ENCODE measurements at places on chromosomes 1 and 21.

DNA sequence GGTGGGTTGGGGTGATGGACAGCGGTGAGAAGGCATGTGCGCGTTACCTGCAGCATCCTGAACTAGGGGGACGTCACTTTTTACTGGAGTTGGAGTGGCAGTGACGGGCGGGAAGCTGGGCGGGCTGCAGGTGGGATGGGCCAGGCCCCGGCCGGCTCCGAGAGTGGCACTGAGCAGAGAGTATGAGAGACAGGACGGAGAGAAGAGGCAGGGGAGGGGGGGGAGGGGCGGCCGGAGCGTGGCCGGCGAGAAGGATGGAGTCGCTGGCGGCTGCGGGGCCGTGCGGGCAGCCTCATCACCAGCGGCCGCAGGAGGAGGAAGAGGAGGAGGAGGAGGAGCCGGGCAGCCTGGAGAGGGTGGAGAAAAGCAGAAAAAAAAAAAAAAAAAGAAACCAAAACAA is 154.5 kb downstream of the CASZ1 start:
- no peak for DNase-seq

GRCh38 chr1:172277275-172277674 is 143.2 kb upstream of the C1orf105 start:
- DNase-seq, result no peak

DNA sequence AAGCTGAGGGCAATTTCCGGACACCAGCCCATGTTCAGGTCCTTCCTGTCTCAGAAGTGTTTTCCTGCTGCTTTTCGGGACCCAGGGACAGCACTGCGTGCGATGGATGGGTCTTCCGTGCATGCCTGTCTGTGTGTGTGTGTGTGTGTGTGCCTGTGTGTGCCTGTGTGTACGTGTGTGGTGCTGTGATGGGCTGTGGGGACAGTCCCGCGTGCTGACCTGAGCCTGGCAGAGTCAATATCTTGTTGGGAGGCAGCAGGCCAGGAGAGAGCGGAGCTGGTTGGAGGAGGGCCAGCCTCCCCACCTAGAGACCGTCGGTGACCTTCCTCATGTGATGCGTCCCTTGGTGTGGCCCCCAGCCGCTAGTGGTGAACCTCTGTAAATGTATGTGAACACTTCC is 13.7 kb downstream of the SKI start:
- DNase-seq, result no peak

GRCh38 chr1:85485516-85485915 is 20.6 kb upstream of the DDAH1 start:
- no peak for DNase-seq

GRCh38 chr21:46172863-46173528 is 11.3 kb downstream of the SPATC1L start:
- DNase-seq, result no peak

GRCh38 chr1:157519451-157519850 is 32.9 kb downstream of the FCRL5 start:
- DNase-seq, result no peak

DNA sequence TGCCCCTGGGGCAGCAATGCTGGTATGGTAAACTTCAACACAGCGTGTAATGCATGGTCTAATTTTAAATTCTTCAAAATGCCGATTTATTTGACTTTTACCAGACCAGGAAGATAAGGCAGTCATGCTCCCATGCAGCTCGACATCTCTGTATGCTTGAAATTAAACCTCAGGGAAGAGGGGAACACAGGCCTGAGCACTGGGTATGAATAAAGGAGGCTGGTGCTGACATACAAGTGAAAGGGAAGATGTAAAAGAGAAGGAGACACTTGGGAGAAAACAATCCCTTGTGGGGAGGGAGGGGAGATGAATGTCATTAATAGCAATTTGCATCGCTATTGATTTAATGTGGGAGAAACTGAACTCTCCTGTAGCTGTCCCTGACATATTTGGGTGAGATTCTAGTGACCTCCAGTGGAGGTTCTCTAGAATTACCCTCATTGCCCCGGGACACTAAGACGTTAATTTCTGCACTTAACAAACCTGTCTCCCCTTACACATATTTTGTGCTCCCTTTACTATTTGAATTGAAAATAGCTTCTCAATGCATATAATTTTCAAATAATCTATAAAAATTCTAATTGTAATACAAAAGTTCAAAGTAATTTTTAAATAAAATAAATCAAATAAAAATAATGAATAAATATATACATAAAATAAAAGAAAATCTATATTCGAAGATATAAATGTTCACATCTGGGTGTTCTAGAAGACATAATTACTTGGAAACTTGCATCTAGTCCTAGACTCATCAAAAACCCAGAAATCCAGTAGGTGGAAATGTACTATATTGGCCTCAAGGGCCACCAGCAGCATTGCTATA is 283.1 kb downstream of the LMX1A start:
- DNase-seq, result peak; percentile 28

DNA sequence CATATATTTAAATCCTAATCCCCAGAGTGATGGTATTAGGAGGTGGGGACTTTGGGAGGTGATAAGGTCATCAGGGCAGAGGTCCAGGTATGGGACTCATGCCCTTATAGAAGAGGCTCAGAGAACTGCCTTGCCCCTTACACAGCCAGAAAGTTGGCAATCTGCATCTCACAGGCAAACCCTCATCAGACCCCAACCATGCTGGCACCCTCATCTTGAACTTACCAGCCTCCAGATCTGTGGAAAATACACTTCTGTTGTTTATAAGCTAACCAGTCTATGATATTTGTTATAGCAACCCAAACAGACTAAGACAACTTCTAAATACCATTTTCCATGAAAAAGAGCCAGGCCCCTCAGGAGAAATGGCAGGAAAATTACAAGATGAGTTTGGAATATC is 69.3 kb upstream of the PRDX6 start:
- no peak for DNase-seq

DNA sequence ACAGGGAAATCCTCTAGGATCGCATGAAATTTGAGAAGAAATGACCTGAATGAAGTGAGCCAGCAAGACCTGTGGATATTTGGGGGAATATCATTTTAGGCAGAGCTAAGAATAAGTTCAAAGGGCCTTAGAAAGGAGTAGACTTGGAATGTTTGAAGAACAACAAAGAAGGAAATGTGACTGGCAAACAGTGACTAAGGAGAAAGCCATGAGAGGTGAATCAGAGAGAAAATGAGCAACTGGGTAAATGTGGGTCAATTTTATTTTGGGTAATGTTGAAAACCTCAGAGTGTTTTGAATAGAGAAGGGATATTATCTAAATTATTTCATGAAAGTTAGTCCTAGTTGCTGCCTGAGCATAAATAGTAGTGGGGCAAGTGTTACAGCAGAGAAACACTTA is 672.8 kb downstream of the LMO4 start:
- no peak for DNase-seq

DNA sequence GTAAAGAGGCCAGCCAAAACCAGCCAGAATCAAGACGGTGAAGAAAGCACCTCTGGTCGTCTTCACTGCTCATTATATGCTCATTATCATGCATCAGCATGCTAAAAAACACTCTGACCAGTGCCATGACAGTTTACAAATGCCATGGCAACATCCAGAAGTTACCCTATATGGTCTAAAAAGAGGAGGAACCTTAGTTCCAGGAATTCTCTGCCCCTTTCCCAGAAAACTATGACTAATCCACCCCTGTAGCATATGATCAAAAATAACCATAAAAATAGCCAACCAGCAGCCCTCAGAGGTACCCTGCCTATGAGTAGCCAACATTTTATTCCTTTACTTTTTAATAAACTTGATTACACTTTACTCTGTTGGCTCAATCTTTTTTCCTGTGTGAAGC is 34.2 kb upstream of the PBX1 start:
- no peak for DNase-seq

GRCh38 chr1:49333906-49334305 is 557.2 kb upstream of the BEND5 start:
- no peak for DNase-seq

DNA sequence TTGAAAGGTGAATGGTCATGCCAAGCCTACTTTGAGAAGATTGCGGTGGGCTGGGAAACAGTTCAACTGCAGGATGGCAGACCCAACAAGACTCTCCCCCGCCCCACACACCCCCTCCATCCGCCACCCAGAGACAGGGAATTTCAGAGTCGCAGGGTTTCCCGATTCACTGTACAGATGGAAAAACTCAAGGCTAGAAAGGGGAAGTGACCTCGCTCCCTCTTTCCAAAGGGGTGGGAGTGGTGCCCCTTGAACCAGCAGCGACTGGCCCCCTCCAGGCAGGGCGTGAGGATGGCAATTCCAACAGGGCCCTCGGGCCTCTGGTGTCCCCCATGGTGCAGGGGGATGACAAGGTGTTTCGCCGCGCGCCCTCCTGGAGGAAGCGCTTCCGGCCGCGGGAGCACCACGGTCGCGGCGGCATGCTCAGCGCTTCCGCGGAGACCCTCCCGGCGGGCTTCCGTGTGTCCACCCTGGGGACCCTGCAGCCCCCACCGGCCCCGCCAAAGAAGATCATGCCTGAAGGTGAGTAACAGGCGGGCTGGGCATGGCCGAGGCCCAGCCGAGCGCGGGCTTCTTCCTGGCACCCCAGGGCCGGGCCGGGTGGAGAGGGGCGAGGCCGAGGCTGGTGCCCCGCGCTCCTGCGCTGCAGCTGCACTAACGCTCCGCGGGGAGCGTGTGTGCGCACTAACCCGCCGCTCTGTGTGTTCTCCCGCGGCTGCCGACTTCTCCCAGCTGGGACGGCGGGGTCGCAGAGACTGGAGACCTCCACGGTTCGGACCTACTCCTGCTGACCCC is 10.4 kb downstream of the MYOG start:
- DNase-seq, result no peak

DNA sequence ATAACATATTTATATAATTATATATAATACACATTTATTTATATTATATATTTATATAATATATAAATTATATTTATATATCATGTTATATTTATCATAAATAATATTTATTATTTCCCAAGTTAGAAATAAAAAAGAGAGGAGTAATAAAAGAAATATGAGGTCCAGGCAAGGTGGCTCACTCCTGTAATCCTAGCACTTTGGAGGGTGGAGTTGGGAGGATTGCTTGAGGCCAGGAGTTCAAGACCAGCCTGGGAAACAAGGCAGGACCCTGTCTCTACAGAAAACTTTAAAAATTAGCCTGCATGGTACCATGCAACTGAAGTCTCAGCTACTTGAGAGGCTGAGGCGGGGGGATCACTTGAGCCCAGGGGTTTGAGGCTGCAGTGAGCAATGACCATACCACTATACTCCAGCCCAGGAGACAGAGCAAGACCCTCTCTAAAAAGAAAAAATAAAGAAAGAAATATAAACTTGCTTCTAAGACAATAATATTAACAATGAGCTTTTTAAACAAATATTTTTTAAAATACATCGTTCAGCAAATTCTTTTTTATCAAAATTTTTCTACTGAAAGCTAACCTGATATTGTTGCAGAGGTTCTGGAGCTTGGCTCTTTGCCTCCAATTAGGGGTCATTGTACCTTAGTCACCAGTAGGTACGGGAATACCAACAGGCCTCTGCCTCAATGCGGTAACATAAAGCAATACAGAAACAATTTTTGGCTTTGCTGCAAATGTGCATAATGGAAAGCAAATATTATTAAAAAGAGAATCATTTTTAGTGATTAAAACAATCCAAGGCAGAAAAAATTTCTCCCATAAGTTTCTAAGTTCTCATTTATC is 290.0 kb downstream of the SETD4 start:
- DNase-seq, result no peak

- peak; percentile 31 for DNase-seq
Observed at GRCh38 chr1:165717918-165718515, 19.7 kb upstream of the ALDH9A1 start.

GRCh38 chr1:53410100-53410541 is 49.1 kb upstream of the DMRTB1 start:
- no peak for DNase-seq

DNA sequence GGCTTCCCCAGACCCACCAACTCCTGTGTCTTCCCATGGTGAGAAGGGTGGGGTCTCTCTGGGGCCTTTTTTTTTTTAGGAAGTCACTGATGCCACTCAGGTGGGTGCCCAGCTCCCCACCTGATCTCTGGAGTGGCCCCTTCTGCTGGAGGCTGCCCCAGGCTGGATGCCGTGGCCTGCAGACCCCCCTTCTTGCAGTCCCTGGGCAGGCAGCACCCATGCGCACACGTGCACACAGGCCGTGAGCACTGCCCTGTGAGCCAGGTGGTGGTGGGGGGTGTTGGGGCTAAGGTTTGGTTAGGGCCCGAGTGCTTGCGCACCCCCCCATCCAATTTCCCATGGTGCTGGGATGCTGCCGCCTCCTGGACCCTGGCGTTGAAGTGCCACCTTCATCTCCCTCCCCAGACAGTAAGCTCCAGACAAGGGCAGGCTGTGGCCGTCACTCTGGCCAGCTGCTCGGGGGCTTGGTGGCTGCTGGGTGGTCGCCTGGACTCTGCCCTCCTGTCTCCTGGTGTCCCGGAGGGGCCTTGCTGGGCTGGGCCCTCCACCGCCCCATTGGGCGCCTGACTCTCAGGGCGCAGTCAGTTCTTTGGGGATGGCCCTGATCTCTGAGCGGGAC is 50.6 kb downstream of the SKI start:
- DNase-seq, result no peak

- DNase-seq, result no peak
Observed at GRCh38 chr1:15123925-15124324, 29.6 kb upstream of the TMEM51 start.
